ENCODE measurements at places on chromosomes 3 and 15.

DNA sequence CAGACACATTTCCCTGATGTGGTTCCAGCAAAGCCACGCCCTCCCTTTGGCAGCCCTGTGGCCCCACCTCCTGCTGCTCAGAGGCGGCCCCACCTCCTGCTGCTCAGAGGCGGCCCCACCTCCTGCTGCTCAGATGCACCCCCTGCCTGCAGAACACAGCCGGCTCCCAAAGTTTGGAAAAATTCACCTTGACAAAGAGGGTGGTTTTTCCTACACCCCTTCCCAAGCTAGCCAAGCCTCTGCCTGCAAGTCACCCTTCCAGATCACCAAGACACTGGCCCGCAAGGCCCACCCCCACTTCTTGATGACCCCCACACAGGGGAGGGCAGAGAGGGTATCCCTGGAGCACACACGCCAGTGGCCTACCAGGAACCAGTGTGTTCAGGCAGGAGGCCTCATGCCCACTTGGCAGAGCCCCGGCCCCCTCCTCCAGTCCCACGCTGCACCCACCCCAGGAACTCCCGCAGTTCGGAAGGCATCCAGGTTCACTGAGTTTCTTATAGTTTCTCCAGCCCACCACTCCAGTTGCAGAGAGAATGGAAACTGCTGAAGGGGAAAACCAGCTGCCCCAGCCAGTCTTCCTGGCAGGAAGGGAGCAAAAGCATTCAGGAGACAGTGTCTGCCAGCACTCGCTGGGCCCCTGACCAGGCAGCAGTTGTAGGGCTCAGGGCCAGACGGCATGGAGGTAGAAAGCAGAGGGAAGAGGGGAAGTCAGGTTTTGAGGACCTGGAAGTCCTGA is 2.3 kb upstream of the HAPLN3 start:
- peak; percentile 27 for DNase-seq

DNA sequence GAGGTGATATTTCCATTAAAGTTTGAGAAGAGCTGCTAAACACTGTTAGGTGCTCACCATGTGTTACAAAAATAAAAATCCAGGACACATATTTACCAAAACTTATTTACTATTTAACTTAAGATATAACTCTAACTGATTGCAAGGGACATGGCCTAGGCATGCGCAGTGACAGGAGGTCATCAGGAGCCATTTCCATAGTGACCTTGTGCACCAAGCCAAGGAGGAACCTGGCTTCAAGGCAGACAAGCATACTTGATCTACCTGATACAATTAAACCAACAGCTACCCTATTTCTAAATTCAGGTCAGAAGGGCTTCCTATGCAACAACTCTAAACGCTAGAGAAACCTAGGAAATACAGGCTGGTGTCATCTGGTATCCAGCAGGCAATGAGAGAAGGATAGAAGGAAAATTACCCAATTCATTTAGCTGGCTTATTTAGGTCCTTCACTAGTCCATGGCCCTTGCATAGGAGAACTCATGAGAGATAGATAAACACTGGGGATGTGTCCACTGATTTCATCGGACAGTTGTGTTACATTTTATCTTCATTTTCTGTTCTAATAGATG is 134.4 kb downstream of the FOXB1 start:
- no peak for DNase-seq

GRCh38 chr15:59993041-59993750 is 10.9 kb upstream of the FOXB1 start:
- no peak for DNase-seq

- DNase-seq = no peak
Observed at GRCh38 chr15:42083605-42083908, 10.8 kb downstream of the PLA2G4D start.

- DNase-seq = peak; percentile 85
Observed at GRCh38 chr3:129058441-129059200, 2.0 kb upstream of the GP9 start.

- DNase-seq = no peak
Observed at GRCh38 chr3:171261487-171261886, 198.7 kb downstream of the TNIK start.

GRCh38 chr15:85164841-85165466 is 183.3 kb downstream of the PDE8A start:
- DNase-seq = no peak

- no peak for DNase-seq
Observed at GRCh38 chr3:14640157-14640562, 11.4 kb upstream of the CCDC174 start.

GRCh38 chr15:68641376-68641775 is 62.6 kb downstream of the CORO2B start:
- no peak for DNase-seq

- no peak for DNase-seq
Observed at GRCh38 chr15:35698331-35698730, 152.4 kb upstream of the DPH6 start.

GRCh38 chr15:50330921-50331320 is 24.1 kb downstream of the GABPB1 start:
- no peak for DNase-seq

GRCh38 chr15:62107571-62108121 is 40.9 kb downstream of the C2CD4A start:
- DNase-seq = no peak

DNA sequence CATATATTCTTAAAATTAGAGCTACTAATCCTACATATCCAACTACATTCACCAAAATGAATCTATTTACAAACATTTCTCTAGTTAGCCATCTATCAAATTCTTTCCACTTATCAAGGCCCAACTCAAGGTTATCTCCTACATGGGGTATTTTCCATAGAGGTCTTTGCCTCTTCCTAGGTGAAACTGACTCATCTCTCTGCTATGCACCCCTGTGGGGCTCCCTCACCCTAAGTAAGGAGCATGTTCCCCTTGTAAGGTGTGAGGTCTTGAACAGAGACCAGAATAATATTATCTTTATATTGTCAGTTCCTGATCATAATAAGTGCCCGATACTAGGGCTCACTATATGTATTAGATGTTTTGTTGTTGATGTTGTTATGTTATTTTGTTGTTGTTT is 74.6 kb upstream of the TSC22D2 start:
- DNase-seq = no peak

- DNase-seq = no peak
Observed at GRCh38 chr15:93257920-93258319, 168.9 kb upstream of the RGMA start.

GRCh38 chr3:9253327-9253726 is 3.9 kb upstream of the SRGAP3 start:
- no peak for DNase-seq

GRCh38 chr15:74365598-74366445 is 1.6 kb downstream of the CYP11A1 start:
- DNase-seq = no peak

- no peak for DNase-seq
Observed at GRCh38 chr3:184648636-184649035, 63.2 kb downstream of the MAGEF1 start.

DNA sequence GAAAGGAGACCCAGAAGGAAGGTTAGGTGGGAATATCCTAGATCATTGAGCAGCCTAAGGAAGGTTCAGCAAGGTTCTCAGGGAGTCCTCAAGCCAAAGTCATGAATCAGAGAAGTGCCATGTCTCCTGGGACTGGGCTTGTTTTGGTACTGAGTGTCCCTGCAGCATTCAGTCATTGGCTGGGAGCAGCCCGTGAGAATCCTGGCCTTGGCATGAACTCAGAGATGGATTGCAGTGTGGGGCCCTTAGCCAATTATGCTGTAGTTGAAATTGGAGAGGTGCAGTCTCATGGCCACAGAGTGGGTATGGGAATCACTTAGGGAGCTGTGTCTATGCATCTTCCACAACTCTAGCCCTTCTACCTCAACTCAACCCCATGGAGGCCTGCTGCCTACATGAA is 17.0 kb upstream of the PPM1L start:
- DNase-seq = no peak

- DNase-seq = no peak
Observed at GRCh38 chr15:64009241-64009640, 37.0 kb downstream of the DAPK2 start.

- no peak for DNase-seq
Observed at GRCh38 chr3:141507392-141508066, 20.7 kb downstream of the RASA2 start.

GRCh38 chr15:34799149-34800101 is 4.1 kb upstream of the ACTC1 start:
- DNase-seq = no peak

DNA sequence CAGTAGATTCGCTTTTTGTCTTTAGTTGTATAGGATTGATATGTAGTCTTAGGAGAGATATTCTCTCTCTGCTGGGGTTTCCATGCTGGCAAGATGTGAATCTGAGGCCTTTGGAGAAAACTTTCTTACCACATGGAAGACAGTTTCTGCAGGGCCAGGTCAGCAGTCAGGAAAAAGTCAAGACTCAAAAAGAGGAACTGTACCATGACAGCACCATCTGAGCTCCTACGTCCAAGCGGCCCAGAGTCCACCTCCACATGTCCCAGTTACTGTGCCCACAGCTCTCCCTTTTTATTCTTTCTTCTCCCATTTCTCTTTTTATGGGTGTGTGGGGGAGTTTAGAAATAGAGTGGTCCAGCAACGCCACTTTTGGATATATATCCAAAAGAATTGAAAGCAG is 172.0 kb downstream of the MTHFS start:
- no peak for DNase-seq

DNA sequence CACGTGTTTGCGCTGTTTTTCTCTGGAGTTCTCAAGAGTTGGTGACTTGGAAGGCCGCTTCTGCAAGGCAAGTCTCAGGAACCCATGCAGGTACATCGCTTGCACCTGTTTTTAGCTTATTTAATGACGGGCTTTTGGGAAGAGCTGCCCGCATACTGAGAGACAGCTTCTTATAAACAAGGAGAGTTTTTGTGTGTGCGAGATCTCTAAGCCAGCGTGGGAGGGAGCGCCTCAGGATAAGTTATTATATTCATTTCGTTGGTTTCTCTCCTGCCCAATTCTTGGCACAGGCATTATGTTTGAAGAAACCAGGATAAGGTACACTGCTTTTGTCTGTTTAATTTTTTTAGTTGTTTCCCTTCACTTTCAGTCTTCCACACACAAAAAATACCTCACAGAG is 11.4 kb upstream of the SACM1L start:
- no peak for DNase-seq

DNA sequence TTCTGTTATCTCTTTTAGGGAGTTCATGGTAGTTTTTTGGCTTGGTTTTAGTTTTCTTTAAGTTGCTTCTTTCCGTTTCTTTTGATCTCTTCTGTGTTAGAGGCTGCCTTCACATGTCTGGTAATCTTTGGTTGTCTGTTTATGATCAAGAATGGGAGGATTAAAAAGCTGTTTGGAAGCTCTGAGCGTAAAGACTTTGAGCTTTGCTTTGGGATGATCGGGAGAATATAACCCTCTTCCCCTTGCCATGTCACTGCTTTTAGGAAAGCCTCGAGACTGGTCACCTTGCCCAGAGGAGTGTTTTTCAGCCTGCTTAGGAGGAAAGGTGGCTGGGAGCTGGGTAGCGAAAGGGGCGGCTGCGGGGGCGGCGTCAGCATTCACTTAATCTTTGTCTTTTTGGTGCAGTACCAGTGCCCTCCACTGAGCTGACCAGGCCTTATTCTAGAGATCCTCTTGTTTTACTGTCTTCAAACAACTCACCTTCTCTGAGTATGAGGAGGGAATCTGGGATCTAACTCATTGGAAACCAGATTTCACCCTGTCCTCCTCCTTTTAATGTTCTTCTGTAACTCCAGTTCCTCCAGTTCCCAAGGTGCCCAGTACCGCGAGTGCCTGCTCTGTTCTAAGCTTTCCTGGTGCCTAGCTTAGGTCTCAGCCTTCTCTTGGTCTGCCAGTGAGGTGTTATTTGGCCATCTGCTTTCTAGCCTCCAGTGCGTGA is 15.5 kb downstream of the TATDN2 start:
- DNase-seq = no peak

- DNase-seq = no peak
Observed at GRCh38 chr15:89749951-89750559, 994 bp downstream of the MESP1 start.

DNA sequence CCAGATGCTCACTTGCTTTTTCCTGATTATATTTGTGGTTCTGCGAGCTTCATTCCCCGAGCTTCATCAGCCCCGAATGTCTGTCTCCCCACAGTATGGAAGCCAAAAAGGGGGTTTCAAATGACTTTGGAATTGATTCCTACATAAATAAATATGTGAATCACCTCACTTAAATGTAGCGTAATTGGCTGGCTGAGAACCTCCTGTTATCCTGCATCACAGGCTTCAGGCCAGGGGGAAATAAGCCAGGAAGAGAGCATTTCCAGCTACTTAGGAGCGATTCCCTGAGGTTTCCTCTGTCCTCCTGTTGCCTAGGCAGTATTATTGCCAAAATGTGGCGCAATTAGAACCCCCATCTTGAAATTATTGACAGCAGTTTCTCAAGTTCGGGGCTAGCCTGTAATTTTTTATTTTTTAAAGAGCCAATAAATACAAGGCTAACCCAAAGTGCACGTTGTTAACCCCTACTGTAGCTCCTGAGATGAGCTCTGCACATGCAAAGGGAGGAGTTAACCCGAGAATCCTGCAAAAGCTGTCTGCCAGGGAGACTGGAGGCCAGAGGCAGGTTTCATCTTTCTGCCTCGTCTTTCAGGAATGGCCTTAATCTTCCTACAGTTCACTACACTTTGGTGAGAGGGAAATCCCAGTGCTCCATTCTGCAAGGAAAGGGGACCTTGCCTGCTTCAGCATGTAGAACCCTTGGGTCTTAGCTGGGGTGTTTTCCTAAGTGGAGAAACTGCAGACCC is 148.2 kb downstream of the ADAMTS9 start:
- DNase-seq = no peak

DNA sequence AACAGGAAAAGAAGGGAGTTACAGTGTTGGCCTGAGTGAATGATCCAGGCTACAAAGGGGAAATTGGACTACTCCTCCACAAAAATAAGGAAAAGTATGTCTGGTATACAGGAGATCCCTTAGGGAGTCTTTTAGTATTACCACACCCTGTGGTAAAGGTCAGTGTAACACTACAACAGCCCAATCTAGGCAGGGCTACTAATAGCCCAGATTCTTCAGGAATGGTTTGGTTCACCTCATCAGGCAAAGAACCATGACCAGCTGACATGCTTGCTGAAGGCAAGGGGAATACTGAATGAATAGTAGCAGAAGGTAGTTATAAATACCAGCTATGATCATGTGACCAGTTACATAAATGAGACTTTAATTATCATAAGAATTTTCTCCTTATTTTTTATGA is 372.6 kb upstream of the ATP11B start:
- no peak for DNase-seq

GRCh38 chr15:94456226-94456625 is 224.9 kb downstream of the MCTP2 start:
- DNase-seq = no peak

DNA sequence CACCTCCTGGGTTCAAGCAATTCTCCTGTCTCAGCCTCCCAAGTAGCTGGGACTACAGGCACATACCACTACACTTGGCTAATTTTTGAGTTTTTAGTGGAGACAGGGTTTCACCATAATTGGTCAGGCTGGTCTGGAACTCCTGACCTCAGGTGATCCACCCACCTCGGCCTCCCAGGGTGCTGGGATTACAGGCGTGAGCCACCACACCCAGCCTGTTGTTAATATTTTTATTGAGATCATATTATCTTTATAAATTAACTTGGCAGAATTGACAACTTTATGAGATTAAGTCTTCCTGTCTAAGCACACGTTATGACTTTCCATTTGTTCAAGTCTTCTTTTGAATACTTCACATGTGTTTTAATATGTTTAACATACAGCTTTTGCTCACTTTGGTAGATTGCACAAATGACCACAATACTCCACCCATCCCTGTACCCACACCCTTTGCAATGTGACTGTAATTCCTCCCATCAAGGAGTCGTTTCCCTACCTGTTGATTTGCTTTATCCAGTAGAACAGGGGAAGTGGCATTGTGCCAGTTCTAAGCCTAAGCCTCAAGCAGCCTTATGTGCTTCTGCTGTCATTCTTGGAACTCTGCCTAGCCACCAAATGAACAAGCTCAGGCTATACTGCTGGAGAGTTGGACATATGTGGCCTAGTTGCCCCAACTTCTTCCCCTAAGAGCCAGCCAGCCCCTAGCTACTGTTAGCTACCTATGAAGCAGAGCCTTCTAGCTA is 8.2 kb downstream of the XYLB start:
- DNase-seq = peak; percentile 33

Data from hematopoietic multipotent progenitor cell treated with erythropoietin and hydrocortisone succinate and interleukin-3 and kit ligand, for 17 days (in vitro differentiated cells).